ENCODE measurements at places on chromosomes 7 and 10. TPM values are rescaled to one million over a fixed set of nuclear protein-coding genes. Genes with fewer than 3 reads are reported as not detected.
A peak's percentile ranks its signal among the peaks of the same experiment; 100 is the strongest.

The KDM7A gene
- 4.3 TPM for polyA plus RNA-seq

The PIP gene
- polyA plus RNA-seq, result not detected

The PPP1R9A gene
- 0.16 TPM for polyA plus RNA-seq

DNA sequence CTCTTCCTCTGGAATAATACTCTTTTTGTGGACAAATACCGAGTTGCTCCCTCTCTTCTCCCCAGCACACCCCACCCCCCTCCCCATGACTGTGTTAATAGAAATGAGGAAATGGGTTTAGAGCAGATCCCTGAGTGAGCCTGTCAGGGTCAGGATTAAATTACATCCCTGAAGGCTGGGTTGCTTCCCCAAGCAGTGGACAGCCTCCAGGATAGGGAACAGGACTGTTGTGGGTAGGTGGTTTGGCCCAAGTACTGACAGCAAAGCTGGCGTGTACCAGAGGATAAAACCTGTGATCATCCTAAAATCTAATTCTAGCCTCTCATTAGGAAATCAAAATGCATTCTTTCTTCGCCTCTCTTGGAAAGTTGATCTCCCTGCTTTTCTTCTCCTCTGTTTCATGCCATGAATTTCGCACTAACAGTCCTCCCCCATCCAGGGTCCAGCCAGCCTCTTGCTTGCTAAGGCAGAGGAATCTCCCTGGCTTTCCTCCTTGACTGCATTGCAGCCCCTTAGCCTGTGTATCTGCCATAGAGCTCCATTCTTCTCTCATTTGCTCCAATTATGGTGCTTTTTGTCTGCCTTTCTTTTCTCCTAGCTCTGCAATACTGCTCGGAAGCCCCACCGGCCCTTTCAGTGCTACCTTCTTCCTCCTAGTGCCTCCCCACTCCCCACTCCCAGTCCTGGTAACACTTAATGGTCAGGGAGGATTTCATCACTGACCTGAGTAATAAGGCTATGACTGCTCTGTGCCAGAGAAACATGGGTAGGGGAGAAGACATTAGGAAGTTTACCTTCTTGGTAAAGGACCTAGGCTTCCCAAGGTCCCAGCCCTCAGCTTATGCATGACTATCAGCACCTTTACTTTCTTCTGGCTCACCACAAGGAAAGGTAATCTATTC is 8.4 kb downstream of the LRRC4 start:
- peak; percentile 43 for DNase-seq

- DNase-seq, result no peak
Measured at GRCh38 chr10:30063099-30063498, 3.7 kb upstream of the JCAD start.

DNA sequence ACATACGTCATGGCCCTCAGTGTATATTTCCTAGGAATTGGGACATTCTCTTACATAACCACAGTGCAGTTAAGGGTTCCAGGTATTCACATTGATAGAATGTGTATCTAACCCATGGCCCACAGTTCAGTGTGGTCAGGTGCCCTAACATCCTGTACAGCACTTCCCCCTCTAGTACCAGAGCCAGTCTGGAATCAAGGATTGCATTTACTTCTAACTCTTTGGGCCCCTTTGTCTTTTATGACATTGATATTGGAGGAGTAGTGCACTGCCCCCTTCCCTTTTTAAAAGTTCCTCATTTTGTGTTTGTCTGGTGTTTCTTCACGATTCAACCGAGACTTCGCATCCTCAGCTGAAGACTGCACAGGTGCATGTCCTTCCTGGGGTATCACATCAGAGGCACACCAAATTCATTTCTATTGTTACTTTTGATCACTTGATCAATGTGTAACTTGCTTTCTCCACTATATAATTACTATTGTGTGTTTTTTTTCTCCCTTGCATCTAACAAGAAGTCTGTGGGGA is 22.4 kb upstream of the NPFFR1 start:
- DNase-seq, result no peak

GRCh38 chr7:91291902-91292301 is 27.7 kb downstream of the FZD1 start:
- no peak for DNase-seq

GRCh38 chr10:93143281-93143680 is 69.6 kb downstream of the CYP26A1 start:
- DNase-seq, result no peak

- DNase-seq, result no peak
Measured at GRCh38 chr10:55287346-55287745, 486.3 kb upstream of the PCDH15 start.

DNA sequence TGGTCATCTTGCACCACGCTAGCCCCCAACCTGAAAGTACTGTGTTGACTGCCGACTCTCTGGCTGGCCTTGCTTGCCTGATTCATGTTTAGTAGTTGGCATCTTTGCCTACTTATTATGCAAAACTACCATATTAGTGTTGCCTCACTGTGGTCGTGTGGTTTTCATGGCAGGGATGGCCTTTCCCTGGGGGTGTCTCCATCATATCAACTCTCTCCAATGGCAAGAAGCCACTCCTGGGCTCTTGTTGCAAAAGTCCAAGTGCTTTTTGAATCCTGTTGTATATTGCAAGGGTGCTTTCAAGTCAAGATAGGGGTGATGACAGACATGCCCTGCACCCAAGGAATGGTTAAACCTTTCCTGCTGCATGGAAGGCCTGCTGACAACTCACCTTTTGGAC is 39.4 kb downstream of the ABLIM1 start:
- DNase-seq, result no peak

GRCh38 chr10:3886191-3886590 is 101.2 kb upstream of the KLF6 start:
- DNase-seq, result no peak

DNA sequence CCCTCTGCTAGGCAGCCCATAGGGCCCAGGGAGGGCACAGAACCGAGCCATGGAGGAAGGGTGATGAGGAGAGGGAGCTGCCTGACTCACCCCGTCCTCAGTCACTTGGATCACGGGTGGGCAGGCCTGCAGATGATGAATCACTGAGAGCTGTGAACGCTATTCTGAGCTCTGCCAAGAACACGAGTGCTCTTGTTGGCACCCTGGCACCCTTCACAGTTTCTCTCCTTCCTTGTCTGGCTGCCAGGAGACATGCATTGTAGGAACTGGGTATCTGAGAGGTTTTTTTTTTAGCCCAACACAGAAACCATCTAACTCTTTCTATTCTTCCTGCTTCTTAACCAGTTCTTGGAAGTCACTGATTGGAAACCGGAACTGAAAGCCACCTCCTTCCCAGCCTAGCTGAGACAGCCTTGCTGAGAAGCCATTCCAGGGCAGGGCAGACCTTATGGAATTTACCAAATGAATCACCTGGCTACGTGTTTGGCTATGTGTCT is 82.1 kb downstream of the SLC37A3 start:
- DNase-seq, result peak; percentile 18

GRCh38 chr7:77266291-77266794 is 66.7 kb upstream of the FGL2 start:
- DNase-seq, result no peak

- no peak for DNase-seq
Measured at GRCh38 chr10:61471491-61471890, 18.3 kb upstream of the TMEM26 start.

GRCh38 chr7:77753173-77753572 is 45.1 kb downstream of the TMEM60 start:
- no peak for DNase-seq

DNA sequence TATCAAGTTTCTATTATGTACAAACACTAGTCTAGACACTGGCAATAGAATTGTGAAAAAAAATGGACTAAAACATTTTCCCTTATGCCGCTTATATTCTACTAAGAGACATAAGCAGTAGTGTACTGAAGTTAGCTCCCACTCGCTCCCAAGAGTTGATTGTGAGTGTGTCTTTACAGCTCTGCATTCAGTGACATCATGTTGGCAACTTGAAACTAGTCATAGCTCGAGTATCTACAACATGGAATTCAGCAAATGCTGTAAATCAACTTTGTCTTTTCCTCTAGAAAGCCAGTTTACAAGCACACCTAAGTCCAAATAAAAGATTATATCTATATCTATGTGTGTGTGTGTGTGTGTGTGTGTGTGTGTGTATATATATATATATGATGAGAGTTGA is 58.8 kb upstream of the MAGI2 start:
- no peak for DNase-seq

All from BJ (cell line).